ENCODE measurements at places on chromosomes 1 and 21. TPM values are rescaled to one million over a fixed set of nuclear protein-coding genes. Genes with fewer than 3 reads are reported as not detected.

The FCRL2 gene
- not detected for total RNA-seq

The EPHA2 gene
- total RNA-seq, result 90.3 TPM

The CELA3B gene
- not detected for total RNA-seq

The GPA33 gene
- total RNA-seq, result not detected

Measured in epithelial cell of umbilical artery (primary cell).